ENCODE measurements at places on chromosomes 3 and 15.

DNA sequence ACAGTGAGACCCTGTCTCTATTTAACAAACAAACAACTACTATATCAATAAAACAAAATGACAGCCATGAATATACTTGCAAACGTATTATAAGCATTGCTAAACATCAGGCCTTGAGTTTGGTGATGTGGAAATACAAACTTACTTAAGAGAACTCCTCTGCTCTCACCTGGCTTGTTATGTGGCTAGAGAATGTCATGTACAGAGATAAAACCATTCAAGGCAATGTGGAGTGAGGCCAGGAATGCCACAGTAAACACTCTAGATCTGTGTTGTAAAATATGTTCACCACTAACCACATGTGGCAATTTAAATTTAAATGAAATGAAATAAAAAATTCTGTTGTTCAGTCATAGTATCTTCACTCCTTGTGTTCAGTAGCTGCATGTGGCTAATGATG lies 22.7 kb upstream of the RARB start:
- H3K27me3 ChIP-seq = peaks cover 3% of the 10 kb centered on the region
- no peak overlapping the region for H3K4me3 ChIP-seq
- DNase-seq = no peak
- H3K27ac ChIP-seq = no peak overlapping the region
- peaks cover 7% of the 10 kb centered on the region for H3K4me1 ChIP-seq

- H3K27ac ChIP-seq = no peak overlapping the region
- no peaks in the 10 kb centered on the region for H3K4me1 ChIP-seq
Measured at GRCh38 chr3:115836944-115837343, 213.6 kb downstream of the GAP43 start.

DNA sequence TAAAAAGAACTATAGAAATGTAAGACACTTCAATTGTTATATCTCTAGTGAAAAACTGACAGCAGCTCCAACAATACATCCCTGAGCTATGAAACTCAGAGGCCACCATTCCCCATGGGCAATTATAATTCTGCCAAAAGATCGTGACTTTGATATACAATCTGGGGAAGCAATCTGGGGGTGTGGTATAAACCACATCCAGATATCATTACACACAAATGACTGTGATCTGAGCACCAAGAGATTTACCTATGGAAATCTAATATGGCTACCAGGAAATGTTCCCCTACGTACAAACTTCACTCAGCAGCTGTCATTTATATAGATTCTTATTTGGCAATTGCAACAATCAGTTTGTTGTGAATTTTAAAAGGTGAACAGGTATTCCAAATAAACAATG lies 110.3 kb downstream of the FRMD5 start:
- no peaks in the 10 kb centered on the region for H3K36me3 ChIP-seq
- H3K4me1 ChIP-seq = peaks cover 12% of the 10 kb centered on the region
- no peaks in the 10 kb centered on the region for H3K27me3 ChIP-seq
- no peak overlapping the region for H3K27ac ChIP-seq

DNA sequence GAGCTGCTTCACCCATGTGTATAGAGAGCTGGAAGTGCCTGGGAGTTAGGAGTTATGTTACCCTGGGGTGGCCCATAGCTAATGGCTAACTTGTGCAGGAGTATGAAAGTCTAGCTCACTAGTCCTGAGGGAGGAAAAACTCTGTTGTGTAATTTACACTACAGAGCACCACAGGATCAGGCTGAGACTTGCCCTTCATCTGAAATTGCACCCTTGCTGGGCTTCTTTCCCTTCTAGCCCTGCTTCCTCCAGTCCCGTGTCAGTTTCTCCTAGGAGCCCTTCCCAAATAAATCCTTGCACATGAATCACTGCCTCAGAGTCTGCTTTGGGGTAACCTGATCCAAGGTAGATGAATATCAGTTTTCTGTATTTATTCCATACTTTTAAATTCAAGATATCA lies 40.0 kb downstream of the CTXND1 start:
- H3K27ac ChIP-seq = no peak overlapping the region
- DNase-seq = no peak
- no peaks in the 10 kb centered on the region for H3K36me3 ChIP-seq
- peaks cover 8% of the 10 kb centered on the region for H3K27me3 ChIP-seq
- no peak overlapping the region for H3K4me3 ChIP-seq
